Testis (tissue), 5 donors: ENCODE measurements at places on chromosomes 1 and 21. TPM values are rescaled to one million over a fixed set of nuclear protein-coding genes. Genes with fewer than 3 reads are reported as not detected.

DNA sequence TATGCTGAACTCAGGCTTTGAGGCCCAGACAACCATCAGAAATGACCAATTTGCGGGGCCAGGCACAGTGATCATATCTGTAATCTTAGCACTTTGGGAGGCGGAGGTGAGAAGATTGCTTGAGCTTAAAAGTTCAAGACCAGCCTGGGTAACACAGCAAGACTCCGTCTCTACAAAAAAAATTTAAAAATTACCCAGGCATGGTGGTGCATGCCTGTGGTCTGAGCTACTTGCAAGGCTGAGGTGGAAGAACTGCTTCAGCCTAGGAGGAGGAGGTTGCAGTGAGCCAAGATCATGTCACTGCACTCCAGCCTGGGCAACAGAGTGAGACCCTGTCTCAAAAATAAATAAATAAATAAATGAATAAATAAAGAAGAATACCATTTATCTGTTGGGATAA lies 156.5 kb downstream of the EIF4G3 start:
- H3K4me3 ChIP-seq: no peak overlapping the region
- H3K4me1 ChIP-seq: peaks cover 8% of the 10 kb centered on the region
- no peak for DNase-seq
- H3K27me3 ChIP-seq: no peaks in the 10 kb centered on the region

DNA sequence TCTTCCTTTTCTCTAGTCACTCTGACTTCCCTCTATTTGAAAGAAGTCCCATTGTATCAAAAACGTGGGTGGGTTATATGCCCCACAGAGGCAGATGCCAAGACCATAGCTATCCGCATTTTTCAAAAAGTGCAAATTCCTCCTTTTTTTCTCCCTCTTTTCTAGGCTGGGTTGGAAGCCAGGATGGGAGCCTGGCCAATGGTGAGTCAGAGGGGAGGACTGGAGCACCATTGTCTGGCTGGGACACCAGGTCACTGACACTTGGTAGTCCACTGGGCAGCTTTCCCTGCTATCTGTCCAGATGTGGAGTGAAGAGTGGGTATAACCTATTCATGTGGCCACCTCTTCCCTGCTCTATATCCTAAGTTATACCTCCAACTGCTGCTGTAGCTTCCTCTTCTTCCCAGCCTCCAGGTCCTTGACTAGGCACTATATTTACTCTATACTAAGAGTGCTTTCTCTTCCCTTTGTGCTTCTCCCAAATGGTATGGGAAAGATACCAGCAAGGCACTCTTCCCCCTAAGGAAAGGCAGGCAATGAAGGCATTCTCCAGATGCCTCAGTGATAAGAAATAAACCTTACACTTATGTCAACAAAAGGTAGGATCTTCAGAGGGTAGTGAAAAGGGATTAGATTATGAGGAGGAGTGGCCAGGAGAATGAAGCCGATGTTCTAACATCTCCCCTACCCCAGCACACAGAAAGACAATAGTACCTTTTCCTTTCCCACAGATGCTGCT lies 12.9 kb downstream of the PI4KB start:
- no peak overlapping the region for H3K4me3 ChIP-seq
- H3K4me1 ChIP-seq: peaks cover 45% of the 10 kb centered on the region
- H3K27ac ChIP-seq: no peak overlapping the region
- DNase-seq: peak; percentile 88

DNA sequence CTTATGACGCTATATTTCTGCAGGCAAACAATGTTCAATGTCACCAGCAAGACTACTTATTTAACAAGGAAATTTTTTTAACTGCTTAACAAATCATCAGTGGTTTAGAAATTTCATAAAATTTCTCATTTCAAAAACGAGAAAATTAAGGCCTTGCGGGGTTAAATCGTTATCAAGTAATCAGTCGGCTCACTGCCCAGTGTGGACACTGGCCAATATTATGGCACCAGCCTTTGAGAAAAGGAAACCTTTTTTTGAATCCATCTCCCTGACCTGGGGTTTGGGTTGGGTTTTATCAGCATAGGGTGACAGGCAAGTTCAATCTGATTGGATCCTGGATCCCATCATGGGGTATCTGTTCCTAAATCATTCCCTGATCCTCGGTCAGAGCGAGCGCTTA lies 461.2 kb downstream of the SETD4 start:
- no peaks in the 10 kb centered on the region for H3K4me1 ChIP-seq
- H3K36me3 ChIP-seq: no peaks in the 10 kb centered on the region
- H3K27ac ChIP-seq: no peak overlapping the region
- DNase-seq: no peak
- H3K4me3 ChIP-seq: no peak overlapping the region
- H3K27me3 ChIP-seq: no peaks in the 10 kb centered on the region

The FCRL6 gene
- 0.56 TPM for total RNA-seq

DNA sequence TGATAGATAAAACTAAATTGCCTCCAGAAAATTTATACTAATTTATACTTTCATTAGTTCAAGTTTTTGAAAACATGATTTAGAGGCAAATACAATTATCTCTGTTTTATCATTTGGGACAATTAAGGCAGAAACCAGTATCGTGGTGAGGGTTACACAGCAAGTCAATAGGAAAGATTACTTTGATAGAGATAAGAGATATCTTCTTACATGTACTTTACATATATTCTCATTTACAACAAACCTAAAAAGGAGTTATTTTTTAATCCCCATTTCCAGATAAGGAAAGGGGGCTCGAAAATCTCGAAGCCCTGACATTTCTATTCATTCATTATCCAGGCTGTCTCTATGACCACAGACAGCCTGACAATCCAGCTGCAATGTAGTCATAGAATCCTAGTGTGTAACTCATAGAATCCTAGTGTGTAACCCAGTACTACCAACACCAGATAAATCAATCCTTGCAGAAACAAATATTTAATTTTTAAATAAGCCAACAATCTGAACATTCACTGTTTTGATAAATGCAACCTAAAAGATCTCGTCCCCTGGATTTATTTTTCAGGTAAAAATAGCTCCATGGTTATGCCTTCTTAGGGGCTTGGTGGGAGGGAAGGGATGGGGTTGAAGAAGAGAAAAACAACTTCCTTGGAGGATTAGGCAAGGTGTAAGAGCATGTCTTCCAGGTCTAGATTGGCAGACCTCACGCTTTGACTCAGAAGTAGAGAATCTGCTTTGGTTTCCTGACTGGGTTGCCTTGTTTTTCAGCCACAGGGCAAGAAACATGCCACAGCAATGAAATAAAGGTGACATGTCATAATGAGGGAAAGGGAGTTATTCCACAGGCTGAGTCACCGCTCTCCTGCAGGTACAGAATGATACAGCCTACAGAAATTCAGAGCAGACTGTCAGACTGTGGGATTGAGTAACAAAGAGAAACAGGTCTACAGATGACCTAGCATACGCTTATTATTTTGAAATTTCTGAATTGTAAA lies 45.6 kb downstream of the IRF2BP2 start:
- no peaks in the 10 kb centered on the region for H3K27me3 ChIP-seq
- H3K27ac ChIP-seq: no peak overlapping the region
- no peak for DNase-seq
- no peaks in the 10 kb centered on the region for H3K36me3 ChIP-seq

GRCh38 chr1:157829711-157830110 lies 9.8 kb upstream of the FCRL1 start:
- H3K27me3 ChIP-seq: no peaks in the 10 kb centered on the region
- H3K36me3 ChIP-seq: no peaks in the 10 kb centered on the region
- no peak overlapping the region for H3K4me3 ChIP-seq
- no peaks in the 10 kb centered on the region for H3K4me1 ChIP-seq

DNA sequence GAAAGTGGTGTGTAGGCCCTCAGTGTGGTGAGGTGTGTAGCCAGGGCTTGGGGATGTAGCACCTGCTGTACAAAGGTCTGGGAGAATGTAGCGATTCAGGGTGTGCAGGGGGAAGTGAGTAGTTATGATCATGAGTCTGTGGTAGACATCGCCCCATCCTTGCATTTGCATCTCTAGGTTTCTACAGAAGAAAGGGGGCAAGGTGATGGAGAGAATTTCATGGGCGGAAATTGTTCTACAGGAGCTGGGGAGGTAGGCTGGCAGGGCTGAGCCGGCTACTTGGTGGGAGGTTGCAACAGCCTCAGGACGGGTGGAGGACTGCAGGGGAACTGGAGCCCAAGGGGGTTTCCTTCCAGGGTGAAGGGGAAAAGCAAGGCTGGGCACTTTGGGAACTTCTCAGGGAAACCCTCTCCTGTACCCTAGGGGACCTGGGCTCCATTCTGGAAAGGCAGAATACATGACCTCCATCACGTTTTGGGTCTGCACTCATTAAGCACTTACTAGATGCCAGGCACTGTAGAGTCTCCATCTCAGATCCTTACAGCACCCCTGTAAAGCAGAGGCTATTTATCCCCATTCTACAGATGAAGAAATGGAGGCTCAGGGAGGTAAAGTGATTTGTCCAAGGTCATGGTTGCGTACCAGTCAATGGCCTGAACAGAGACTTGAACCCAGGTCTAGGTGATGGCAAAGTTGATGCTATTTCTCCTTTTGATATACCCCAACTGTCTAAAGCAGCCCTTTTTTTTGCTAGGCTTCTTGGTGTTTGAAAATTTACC lies 14.5 kb upstream of the TNFRSF1B start:
- H3K27me3 ChIP-seq: no peaks in the 10 kb centered on the region
- DNase-seq: no peak
- no peaks in the 10 kb centered on the region for H3K4me1 ChIP-seq
- no peak overlapping the region for H3K4me3 ChIP-seq
- no peak overlapping the region for H3K27ac ChIP-seq
- no peaks in the 10 kb centered on the region for H3K36me3 ChIP-seq

DNA sequence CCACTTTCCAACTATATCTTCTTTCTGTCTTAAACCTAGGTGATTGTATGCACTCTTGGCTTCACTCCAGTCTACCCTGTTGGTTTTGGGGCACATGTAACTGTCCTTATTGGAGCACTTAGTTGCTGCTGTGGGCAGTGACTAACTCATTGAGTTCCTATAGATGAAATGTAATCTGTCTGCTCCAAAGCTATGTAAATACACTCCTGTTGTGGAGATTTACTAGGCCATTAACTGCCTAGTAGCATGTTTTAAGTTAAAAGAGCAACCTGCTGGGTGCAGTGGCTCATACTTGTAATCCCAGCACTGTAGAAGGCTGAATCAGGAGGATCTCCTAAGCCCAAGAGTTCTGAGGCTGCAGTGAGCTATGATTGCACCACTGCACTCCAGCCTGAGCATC lies 137.6 kb downstream of the ZMYM4 start:
- H3K27ac ChIP-seq: no peak overlapping the region
- H3K36me3 ChIP-seq: no peaks in the 10 kb centered on the region
- no peak for DNase-seq
- H3K4me1 ChIP-seq: no peaks in the 10 kb centered on the region
- H3K27me3 ChIP-seq: no peaks in the 10 kb centered on the region

The SPRR2B gene
- total RNA-seq: not detected

GRCh38 chr1:167551362-167551761 lies 2.2 kb downstream of the CREG1 start:
- H3K27ac ChIP-seq: no peak overlapping the region
- H3K4me3 ChIP-seq: no peak overlapping the region
- no peaks in the 10 kb centered on the region for H3K36me3 ChIP-seq
- peaks cover 25% of the 10 kb centered on the region for H3K4me1 ChIP-seq

The CDC20 gene
- 48.6 TPM for total RNA-seq

DNA sequence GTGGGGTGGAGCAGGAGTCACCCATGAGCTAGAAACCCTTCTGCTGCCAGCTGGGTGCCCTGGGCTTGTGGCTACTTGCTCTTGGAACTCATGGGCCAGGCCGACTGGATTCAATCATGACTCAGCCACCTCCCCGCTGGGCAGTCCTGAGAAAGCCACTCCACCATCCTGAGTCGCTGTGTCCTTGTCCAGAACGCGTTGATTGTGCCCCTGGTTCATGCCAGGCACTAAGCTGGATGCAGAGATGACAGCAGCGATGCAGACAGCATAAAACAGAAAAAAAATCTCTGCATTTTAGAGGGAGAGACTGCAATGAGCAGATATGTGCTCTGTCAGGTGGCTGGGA lies 10.6 kb downstream of the PADI1 start:
- H3K36me3 ChIP-seq: no peaks in the 10 kb centered on the region
- H3K4me1 ChIP-seq: no peaks in the 10 kb centered on the region
- no peak for DNase-seq
- H3K27ac ChIP-seq: no peak overlapping the region
- H3K27me3 ChIP-seq: no peaks in the 10 kb centered on the region
- no peak overlapping the region for H3K4me3 ChIP-seq

DNA sequence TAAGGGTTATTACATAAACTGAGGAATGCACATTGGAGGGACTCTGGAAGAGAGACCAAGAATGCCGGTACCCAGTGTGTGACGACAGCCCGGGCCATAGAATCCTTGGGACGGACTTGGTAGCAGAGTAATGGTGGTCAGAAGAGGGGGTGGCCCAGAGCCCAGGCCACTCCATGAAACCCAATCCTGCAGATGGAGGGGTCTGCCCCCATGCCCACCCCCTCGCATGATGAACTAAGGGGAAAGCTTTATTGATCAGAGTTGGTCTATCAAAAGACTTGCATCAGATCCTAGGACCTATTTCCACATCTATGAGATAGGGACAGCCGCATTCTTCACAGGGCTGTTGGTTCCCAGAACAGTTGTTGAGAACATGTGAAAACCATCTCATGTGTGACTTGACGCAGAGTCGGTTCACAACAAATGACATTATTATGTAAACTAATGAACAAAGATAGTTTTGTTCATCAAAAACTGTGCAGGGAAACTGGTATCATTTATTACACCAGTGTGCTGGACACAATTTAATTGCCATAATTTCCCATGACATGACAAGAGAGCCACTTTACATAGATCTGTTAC lies 21.5 kb upstream of the SDC3 start:
- DNase-seq: no peak
- no peaks in the 10 kb centered on the region for H3K27me3 ChIP-seq
- H3K36me3 ChIP-seq: no peaks in the 10 kb centered on the region
- H3K4me1 ChIP-seq: no peaks in the 10 kb centered on the region
- no peak overlapping the region for H3K4me3 ChIP-seq
- no peak overlapping the region for H3K27ac ChIP-seq

The SLC1A7 gene
- 0.47 TPM for total RNA-seq

GRCh38 chr1:155062702-155063411 lies 683 bp upstream of the EFNA4 start:
- no peak overlapping the region for H3K4me3 ChIP-seq
- no peak overlapping the region for H3K27ac ChIP-seq
- no peaks in the 10 kb centered on the region for H3K36me3 ChIP-seq
- no peaks in the 10 kb centered on the region for H3K27me3 ChIP-seq
